ENCODE measurements at places on chromosomes 11 and 22. TPM values are rescaled to one million over a fixed set of nuclear protein-coding genes. Genes with fewer than 3 reads are reported as not detected.

SOX10 gene
- not detected for total RNA-seq

ROBO4 gene
- 6.3 TPM for total RNA-seq

C1QTNF4 gene
- total RNA-seq = 7.1 TPM

PGA5 gene
- not detected for total RNA-seq

TH gene
- total RNA-seq = not detected

SCT gene
- total RNA-seq = not detected

RIMBP3C gene
- total RNA-seq = 0.48 TPM

PDGFD gene
- 3.5 TPM for total RNA-seq

SLC6A5 gene
- not detected for total RNA-seq
